Fibroblast of skin of abdomen (primary cell): ENCODE measurements at places on chromosomes 16 and 17.

GRCh38 chr17:43877031-43877430 is 30.1 kb downstream of the CD300LG start:
- DNase-seq: no peak

DNA sequence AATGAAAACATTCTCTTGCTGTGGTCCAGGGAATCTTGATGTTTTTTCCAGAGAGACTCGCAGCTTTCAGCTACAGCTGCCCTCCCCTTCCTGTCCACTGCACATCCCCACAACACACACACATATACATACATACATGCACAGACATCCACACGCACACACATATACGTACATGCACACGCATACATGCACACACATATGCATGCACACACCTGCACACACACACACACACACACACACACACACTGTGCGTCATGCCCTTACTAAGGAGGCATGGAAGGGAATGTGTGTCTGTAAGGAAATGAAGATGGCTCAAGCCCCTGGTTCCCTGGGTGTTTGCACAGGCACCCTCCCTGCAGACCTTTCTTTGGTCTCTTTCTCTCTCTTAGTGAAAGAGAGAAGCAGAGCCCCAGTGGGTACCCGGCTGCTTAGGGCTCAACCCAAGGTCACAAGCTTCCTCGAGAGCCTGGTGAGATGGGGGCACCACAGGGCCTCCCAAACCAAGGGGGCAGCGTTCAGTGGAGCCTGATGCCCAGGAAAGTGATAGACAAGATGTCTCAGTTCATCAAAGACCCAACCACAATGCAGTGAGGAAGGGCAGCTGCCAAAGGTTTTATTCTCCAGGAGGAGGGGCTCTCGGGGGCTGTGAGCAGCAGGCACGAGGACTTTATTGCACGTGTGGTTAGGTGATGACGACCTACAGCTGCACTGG is 33.3 kb downstream of the TNFRSF13B start:
- no peak for DNase-seq

DNA sequence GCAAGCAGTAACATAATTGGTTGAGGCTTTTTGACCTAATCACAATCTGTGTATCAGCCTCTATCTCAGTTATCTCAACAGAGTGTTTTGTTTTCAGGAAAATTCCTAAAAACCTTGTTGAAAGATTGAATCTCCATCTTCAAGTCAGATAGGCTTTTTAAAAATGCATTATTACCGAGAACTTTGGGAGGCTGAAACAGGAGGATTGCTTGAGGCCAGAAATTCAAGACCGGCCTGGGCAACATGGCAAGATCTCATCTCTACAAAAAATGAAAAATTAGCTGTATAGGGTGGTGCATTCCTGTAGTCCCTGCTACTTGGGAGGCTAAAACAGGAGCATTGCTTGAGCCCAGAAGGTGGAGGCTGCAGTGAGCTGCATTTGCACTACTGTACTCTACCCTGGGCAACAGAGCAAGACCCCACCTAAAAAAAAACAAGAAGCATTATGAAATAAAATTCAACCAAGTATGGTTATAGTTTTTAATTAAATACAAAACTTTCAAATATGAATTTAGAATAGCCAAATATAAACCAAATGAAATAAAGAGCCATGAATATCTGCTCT is 68.4 kb downstream of the VMP1 start:
- no peak for DNase-seq

GRCh38 chr17:29505836-29506235 is 61.0 kb downstream of the ABHD15 start:
- no peak for DNase-seq

DNA sequence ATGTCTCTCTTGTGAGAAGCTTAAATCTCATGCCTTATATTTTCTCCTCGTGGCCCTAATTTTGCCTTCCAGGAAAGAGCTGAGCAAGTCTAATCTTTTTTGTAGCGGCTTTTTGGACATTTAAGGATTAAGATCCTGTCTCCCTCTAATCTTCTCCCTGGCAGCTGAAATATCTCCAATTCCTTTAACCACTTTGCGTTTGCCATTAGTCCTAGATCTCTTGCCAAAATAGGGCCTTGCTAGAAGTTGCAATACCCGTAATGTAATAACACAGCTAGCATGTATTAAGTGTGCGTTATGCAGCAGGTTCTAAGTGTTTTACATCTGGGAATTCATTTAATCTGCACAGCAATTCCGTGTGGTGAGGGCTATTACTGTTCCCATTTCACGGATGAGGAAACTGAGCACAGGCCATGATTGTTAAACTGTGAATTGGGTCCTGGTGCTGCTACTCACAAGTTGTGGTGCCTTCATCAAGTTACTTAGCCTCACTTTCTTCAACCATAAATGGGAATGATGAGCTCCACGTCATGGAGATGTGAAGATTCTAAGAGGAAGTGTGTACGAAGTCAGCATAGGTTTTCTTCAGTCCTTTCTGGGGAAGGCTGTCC is 198.9 kb upstream of the ASIC2 start:
- DNase-seq: no peak

- DNase-seq: no peak
These were observed 48.2 kb upstream of the STH start for GRCh38 chr17:45950888-45951287.
